ENCODE measurements at places on chromosomes 1 and 21.

DNA sequence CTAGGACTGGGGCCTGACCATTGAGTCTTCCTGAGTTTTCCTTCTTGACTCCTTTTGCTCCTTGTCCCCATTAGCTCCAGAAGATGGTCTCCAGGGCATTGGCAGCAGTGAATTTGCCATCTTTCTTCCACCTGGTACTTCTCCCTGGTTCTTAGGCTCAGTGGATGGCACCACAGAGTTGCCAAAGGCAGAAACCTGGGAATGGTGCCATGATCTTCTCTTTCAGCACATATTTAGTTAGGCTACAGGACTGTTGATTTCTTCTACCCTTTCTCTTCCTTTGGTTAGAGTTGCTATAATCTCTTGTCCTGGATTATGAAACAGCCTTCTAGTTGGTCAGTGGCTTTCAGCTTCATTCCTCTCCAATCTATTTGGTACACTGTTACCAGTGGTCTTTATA is 6.2 kb downstream of the ZBTB40 start:
- no peak for DNase-seq

DNA sequence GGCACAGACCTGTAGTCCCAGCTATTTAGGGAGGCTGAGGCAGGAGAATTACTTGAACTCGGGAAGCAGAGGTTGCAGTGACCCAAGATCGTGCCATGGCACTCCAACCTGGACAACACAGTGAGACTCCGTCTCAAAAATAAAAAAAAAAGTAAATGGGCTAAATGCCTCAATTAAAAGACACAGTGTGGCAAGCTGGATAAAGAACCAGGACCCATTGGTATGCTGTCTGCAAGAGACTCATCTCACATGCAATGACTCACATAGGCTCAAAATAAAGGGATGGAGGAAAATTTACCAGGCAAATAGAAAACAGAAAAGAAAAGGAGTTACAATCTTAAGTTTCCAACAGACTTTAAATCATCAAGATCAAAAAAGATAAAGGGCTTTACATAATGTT is 40.3 kb downstream of the ACBD6 start:
- DNase-seq = no peak

- DNase-seq = no peak
Observed at GRCh38 chr21:35281956-35282355, 232.9 kb upstream of the RUNX1 start.

- no peak for DNase-seq
Observed at GRCh38 chr1:180267211-180267561, 37.1 kb downstream of the LHX4 start.

DNA sequence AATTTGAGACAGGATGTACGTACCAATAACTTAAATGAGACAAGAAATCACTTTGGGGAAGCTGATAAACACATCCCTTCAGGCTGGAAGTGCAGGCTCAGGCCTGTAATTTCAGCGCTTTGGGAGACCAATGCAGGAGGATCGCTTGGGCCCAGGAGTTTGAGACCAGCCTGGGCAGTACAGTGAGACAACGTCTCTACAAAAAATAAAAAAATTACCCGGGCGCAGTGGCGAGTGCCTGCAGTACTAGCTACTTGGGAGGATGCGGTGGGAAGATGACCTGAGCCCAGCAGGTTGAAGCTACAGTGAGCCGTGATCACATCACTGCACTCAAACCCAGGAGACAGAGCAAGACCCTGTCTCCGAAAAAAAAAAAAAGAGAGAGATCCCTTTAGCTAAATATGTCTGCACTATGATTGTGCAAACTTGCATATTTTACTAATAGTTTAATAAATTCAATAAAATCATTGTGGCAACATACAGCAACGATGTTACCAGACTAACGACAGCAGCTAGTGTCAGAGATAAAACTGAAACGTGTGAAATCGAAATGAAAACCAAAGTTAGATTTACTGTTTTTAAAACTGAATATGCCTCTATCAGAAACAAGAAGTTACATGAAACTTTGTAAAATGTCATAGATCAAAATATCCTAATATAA is 54.7 kb downstream of the CD2 start:
- peak; percentile 72 for DNase-seq

- DNase-seq = no peak
Observed at GRCh38 chr1:56547473-56547872, 31.9 kb downstream of the PLPP3 start.
